ENCODE measurements at places on chromosomes 16 and 17.

GRCh38 chr17:36702636-36703035, 101.3 kb downstream of the MRM1 start:
- no peak for DNase-seq

DNA sequence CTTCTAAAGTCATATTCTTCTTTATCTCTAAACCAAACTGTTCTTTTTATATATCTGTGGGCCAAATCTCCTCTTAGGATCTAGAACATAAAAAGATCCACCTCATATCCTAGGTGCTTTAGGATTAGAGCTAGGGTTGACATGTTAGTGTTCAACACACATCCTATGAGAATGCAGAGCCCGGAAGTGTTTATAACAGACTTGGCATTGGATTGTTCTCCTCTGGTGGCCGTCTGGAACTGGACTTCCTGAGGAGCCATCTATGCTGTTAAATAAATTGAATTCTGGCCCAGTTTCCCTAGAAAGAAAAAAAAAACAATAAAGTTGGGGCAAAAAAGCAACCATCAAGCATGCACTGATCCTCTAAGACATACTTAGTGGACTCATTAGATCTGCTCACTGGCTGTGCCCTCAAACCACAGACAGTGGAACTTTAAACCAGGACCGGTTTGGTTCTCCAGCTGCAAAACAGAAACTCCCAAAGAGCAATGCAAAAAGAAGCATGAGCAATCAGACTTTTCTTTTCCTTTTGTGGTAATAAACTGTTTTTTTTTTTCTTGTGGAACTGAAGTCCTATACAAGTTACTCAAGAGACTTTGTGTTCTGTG, 182.5 kb downstream of the ZNF18 start:
- no peak for DNase-seq

DNA sequence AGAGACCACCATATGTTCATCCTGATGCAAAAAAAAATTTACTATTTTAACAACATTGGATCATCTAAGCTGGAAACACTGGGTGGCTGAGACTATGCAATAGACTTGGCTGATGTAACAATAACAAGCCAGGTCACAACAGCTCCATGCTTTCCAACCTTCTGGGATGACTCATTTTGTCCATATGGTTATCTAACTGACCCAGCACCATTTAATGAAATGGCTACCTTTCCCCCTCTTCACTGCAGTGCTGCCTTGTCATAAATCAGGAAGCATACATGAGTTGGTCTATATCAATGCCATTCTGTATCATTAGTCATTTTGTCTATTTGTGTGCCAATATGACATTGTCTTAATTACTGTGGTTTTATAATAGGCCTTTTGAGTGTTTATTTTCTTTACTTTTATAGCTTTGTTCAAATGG, 217.6 kb upstream of the KCNJ16 start:
- DNase-seq = peak; percentile 7

GRCh38 chr16:9761870-9762269, 420.4 kb downstream of the GRIN2A start:
- no peak for DNase-seq

- DNase-seq = peak; percentile 11
Observed at GRCh38 chr17:79698146-79698846, 32.4 kb upstream of the ENPP7 start.

DNA sequence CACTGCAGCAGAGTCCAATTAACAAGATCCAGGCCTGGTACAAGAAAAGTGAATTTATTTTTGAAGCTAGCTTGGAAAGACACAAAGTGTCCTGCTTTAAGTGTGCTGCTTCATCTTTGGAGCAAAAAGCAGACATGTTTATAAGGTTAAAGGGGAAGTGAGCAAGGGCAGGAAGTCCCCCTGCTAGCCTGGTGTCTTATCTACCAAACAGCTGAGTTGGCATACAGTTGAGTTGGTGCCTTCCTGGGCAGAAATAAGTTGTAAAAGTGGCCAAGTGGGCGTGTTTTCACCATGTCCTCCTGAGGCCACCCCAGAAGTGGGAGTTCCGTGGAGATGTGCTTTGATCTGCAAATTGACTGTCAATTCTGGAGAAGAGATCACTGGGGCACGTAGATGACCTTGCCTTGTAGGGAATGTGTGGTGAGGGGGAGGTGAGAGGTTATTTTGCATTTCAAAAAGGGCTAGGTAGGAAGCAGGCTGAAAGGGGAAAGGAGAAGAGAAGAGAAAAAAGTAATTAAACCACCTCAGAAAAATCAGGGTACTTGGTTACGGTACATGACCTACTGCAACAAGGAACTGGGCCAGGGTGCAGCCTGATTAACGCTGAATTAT, 38.3 kb upstream of the HSBP1 start:
- DNase-seq = no peak

GRCh38 chr17:7218166-7218565, 1.5 kb downstream of the DLG4 start:
- DNase-seq = no peak

GRCh38 chr17:49926886-49927285, 42.1 kb upstream of the DLX4 start:
- DNase-seq = no peak

GRCh38 chr17:50176559-50177357, 11.0 kb downstream of the SGCA start:
- no peak for DNase-seq

GRCh38 chr17:43085474-43085873, 39.7 kb downstream of the BRCA1 start:
- no peak for DNase-seq

- no peak for DNase-seq
Observed at GRCh38 chr16:4613636-4614570, 785 bp downstream of the UBALD1 start.

GRCh38 chr16:51989637-51990230, 557.2 kb downstream of the TOX3 start:
- DNase-seq = no peak

DNA sequence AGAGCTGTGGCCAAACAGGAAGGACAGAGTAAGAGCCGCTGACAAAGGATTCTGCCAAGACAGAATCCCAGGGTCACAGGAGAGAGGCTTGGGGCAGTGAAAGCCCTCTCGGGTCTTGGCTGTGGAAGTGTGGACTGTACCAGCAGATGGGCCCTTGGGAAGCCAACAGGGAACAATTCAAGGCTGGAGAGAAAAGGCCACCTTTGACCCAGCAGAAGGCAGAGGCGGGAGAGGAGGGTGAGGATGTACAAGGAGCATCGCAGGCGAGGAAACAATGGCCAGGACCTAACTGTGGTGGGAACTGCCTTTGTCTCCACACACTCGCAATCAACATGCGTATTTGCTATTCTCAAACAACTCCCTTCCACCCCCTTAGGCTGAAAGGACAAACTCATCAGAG, 15.7 kb downstream of the CARHSP1 start:
- DNase-seq = no peak

DNA sequence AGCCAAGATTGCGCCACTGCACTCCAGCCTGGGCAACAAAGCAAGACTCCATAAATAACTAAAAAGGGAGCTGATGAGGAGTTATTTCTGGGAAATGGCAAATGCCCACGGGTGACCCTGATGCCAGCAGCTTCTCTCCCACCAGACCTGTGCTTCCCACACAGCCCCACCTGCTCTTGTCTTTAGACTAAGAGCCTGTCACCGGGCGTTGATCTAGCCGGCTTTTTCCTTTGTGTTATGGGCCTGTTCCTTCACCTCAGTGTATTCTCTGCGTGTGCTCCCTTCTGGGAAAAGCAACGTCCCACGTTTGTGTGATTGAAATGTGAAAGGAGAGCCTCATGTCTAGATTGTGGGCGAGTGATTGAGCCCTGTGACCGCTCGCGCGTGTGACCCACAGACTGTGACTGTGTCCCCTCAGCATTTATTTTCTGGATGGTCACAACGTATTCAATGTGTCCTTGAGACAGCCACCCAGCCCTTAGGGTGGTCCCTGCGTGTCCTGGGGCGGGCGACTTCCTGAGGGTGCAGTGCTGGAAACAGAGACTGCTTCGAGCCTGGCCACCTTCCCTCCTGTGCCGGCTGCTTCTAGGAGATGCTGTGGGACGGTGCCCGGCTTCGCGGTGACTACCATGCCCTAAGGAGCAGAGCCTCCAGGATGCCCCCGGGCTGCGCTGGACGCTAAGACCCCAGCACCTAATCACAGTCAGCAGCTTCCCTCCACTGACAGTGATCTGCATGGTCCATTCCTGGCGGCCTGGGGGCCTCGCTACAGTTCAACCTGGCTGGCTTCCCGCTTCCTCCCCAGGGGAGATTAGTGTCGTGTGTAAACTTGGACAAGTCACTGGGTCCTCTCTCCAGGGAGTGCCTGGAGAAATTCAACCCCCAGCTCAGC, 7.8 kb upstream of the RNPS1 start:
- DNase-seq = no peak

DNA sequence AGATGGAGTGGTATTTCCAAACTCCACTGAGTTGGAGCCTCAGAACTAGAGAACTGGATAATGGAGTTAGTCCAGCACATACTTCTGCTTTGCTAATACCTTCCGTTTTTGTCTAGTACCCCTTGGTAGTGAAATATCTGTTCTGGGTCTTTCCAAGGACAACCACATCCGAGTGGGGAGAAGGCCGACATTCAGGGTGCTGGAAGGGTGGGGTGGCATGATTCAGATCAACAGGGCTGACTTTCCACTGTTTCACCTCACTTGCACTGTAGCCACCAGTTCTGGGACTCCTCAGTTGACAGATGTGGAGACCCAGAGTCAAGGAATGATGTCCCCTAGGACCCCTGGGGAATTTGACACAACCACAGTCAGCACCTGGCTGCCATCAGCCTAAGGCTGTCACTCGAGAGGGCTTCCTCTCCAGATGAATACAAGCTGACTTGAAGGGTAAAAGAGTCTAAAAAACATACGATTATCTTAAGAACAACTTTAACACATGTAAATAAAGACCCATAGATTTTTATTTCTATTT, 84.8 kb upstream of the HNF1B start:
- no peak for DNase-seq

GRCh38 chr16:19555938-19556771, 652 bp downstream of the VPS35L start:
- DNase-seq = no peak

- DNase-seq = no peak
Observed at GRCh38 chr16:4245077-4245791, 3.4 kb upstream of the SRL start.

DNA sequence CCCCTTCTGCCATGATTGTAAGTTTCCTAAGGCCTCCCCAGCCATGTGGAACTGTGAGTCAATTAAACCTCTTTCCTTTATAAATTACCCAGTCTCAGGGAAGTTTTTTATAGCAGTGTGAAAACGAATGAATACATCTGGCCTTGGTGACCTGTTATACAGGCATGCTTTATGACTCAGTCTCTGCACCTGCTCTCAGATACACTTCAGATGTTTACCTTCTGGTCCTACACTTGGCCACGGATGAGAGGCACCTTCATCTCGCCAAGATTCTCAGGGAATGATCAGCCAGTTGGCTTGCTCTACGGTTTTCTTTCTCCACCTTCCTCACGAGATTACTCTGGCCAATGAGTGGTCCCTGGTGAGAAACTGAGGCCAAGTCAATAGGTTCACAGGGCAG, 304.7 kb downstream of the CA10 start:
- no peak for DNase-seq

- no peak for DNase-seq
Observed at GRCh38 chr16:81718637-81719036, 60.5 kb upstream of the PLCG2 start.

DNA sequence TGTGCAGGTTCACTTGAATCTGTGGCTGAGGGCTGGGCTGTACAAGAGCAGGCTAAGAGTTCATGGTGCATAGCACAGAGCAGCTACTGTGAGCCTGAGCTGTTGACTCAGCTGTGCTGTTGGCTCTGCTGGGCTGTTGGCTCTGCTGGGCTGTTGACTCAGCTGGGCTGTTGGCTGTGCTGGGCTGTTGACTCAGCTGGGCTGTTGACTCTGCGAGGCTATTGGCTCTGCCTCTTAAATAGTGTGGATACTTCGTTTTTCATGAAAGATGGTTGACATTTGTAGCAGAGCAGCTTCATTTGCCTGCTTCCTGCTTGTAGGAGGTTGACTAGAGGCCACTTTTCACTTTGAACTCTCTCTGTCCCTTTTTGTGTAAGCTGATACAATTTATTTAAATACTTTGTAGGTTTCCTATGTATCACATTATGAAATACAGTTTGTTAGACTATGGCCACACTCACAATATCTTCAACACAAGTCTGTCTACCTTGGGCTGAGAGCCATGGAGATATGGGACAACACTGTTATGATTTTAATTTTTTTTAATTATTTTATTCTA, 40.3 kb upstream of the CCNF start:
- DNase-seq = no peak
